ENCODE measurements at places on chromosomes 3 and 15. TPM values are rescaled to one million over a fixed set of nuclear protein-coding genes. Genes with fewer than 3 reads are reported as not detected.

DNA sequence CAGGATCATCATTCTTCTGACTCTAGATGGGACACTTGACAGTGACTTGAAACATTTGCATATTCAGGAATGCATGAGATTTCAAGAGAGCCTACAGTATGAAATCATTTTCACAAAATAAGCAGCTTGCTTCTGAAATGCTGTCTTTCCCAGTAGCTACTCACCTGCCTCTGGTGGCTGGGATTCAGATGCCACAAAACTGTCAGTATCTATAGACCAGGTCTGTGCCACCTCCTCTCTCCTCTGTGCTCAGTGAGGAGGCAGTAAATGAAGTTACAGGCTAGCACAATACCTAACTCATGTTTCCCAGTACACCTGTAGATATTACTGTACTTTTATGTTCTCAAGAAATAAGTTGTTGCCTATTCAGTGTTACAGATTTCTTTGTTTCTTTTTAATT lies 64.3 kb downstream of the HMG20A start:
- DNase-seq = no peak

DNA sequence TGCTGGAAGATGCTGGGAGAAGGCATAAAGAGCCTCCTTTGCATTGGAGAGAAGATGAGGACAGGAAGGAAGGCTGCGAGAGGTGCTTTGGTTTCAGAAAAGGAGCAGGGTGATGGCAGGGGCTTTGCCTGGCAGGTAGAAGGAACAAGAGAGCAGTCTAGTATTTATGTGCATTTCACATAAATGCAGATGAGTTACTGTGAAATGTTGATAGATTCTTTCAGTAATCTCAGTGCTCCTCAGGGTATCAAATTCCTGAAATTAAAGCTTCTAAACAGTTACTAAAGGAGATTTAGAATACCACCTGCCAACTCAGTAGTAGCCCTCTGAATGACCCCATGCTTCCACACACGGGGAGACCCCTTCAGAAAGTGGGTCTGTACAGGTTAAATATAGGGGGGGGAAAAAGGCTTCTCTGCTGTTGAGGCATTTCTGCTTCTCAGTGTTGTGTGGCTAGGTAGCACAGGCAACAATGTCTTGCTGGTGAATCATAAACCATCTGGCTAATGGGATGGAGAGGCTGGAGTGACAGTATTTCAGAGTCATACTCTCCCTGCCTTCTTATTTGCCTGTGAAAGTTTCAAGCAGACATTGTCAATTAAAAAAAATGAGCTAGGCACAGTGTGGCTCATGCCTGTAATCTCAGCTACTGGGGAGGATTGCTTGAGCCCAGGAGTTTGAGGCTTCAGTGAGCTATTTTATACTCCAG lies 14.3 kb upstream of the FBXL22 start:
- no peak for DNase-seq

- no peak for DNase-seq
Measured at GRCh38 chr15:39432912-39433348, 147.9 kb upstream of the THBS1 start.

Gene BCHE
- total RNA-seq = 2.3 TPM

Gene SMAD6
- 20.3 TPM for total RNA-seq

Data from left ventricle myocardium inferior (tissue), 1 donor.